ENCODE measurements at places on chromosomes 5 and 9.

GRCh38 chr9:88378317-88378716 lies 9.9 kb upstream of the SPIN1 start:
- no peak for DNase-seq

DNA sequence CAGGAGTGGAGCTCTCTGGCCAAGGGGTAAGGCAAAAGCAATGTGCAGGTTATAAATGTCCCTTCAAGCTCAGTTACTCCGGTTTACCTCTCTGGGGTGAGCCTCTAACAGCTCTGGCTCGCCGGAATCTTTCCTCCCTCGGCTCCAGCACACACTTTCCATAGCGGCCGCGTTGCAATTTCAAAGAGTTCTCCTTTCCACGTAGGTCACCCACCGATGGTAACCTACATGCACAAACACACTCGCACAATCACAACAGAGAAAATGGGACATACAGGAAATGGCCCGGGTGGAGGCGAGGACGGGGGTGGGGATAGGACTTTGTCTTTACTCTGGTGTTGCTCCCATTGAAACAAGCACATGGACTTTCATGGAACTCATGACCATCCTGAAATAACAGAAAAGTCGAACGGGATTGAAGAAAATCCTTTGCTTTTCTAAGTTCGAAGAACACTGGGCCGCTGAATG lies 1.2 kb downstream of the LHFPL2 start:
- peak; percentile 31 for DNase-seq

GRCh38 chr9:113993838-113994540 lies 84.1 kb downstream of the AMBP start:
- DNase-seq, result peak; percentile 15

- peak; percentile 58 for DNase-seq
These were observed 87.7 kb downstream of the ENTREP1 start for GRCh38 chr9:69412741-69413150.

DNA sequence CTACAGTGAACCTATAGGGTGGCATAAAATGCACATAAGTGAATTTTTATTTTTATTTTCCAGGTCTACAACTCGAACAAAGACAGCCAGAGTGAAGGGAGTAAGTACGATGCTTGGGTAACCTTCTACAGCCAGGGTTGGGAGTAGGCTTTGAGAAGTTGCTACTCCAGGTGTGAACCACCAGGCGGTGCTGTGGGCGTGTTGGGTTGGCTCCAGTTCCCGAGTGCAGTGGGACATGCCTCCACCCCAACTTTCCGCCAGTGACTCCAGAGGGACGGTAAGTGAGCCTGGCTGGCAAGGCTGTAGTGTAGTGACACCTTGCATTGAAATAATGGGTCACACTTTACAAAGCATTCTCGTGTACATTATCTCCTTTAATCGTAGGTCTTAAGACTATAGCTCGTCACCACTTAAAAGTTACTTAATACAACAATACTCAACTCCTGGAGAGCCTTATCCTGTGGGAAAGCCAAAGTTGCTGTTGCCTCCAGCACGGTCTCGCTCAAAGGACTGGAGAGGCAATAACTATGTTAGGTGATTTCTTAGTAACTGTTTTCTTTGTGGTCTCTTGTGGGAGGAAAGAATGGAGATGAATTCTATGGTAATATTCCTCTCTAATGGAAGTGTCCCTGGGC lies 244.0 kb downstream of the ARHGAP26 start:
- peak; percentile 7 for DNase-seq
